NCI-H69 (cell line): ENCODE measurements at places on chromosomes 1 and 21.

DNA sequence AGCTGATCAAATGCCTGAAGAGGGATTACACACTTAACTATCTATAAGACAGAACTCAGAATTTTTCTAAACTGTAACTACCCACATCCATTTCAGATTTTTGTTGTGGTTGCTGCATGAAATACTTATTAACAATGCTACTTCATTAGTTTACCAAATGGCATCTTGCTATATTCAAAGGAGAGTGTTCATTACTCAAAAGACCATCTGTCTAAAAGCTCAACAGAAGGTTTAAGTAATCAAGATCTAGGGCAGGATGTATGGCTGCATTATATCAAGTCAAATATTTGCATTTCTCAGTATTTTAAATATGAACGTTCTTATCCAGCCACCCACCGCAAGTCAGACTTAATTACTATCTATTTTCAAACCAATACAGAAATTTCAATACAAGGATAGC is 79.9 kb downstream of the SIPA1L2 start:
- peak; percentile 94 for DNase-seq

- DNase-seq: no peak
Observed at GRCh38 chr1:100076319-100076718, 56.4 kb downstream of the SASS6 start.

GRCh38 chr1:104761961-104762570 is 1012.4 kb downstream of the AMY1C start:
- no peak for DNase-seq

GRCh38 chr1:34705077-34705476 is 49.8 kb upstream of the GJB5 start:
- no peak for DNase-seq

DNA sequence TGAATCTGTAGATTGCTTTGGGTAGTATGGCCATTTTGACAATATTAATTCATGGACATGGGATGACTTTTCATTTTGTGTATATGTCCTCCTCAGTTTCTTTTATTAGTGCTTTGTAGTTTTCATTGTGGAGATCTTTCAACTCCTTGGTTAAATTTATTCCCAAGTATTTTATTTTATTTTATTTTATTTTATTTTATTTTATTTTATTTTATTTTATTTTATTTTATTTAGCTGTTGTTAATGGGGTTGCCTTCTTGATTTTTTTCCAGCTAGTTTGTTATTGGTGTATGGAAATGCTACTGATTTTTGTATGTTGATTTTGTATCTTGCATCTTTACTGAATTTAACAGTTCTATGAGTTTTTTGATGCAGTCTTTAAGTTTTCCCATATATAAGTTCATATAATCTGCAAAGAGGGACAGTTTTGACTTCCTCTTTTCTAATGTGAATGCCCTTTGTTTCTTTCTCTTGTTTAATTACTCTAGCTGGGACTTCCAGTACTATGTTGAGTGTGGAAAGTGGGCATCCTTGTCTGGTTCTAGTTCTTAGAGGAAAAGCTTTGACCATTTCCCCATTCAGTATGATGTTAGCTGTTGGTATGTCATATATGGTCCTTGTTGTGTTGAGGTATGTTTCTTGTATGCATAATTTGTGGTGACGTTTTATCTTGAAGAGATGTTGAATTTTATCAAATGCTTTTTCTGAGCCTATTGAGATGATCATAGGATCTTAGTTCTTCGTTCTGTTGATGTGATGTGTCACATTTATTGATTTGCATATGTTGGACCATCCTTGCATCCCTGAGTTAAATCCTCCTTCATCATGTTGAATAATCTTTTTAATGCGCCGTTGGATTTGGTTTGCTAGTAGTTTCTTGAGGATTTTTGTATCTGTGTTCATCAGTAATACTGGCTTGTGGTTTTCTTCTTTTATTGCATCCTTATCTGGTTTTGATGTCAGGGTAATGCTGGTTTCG is 14.3 kb downstream of the CEPT1 start:
- no peak for DNase-seq

GRCh38 chr1:156471496-156472490 is 28.8 kb downstream of the MEF2D start:
- peak; percentile 99 for DNase-seq

GRCh38 chr1:46096269-46097148 is 35.9 kb downstream of the PIK3R3 start:
- DNase-seq: peak; percentile 17
